C1 segment of cervical spinal cord (tissue), 14 donors: ENCODE measurements at places on chromosomes 2 and 18.

DNA sequence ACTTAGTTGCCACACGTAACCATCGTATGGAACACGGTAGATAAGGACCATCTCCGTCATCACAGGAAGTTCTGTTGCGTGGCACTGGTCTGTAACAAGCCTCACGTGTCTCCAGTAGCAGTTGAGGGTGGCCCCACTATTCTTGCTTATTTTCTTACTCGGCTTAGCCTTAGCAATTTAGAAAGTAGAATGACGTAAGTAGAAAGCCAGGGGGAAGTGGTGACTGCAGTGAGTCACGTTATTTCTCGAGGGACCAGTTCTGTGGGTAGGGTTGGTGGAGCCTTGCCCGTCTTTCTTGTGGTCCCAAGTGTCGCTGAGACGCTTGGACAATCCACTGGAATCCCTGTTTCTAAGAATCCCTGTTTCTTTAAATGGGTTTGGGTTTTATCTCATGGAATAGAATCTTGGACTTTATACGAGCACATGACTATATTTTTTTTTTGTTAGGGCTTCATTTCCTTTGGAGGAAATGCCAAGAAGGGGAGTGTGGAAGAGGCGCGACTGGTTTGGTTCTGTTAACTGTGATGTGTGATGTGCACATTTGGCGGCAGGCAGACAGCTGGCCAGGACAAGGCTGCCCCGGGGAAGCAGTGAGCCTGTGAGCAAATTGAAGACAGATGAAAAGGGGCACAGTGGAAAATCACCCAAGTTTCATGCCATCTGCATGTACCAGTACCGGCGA is 96.2 kb downstream of the CABLES1 start:
- DNase-seq, result peak; percentile 12

GRCh38 chr2:203463266-203463678 is 71.8 kb downstream of the RAPH1 start:
- DNase-seq, result no peak

- DNase-seq, result no peak
Measured at GRCh38 chr2:174781298-174781697, 17.0 kb upstream of the CHRNA1 start.

DNA sequence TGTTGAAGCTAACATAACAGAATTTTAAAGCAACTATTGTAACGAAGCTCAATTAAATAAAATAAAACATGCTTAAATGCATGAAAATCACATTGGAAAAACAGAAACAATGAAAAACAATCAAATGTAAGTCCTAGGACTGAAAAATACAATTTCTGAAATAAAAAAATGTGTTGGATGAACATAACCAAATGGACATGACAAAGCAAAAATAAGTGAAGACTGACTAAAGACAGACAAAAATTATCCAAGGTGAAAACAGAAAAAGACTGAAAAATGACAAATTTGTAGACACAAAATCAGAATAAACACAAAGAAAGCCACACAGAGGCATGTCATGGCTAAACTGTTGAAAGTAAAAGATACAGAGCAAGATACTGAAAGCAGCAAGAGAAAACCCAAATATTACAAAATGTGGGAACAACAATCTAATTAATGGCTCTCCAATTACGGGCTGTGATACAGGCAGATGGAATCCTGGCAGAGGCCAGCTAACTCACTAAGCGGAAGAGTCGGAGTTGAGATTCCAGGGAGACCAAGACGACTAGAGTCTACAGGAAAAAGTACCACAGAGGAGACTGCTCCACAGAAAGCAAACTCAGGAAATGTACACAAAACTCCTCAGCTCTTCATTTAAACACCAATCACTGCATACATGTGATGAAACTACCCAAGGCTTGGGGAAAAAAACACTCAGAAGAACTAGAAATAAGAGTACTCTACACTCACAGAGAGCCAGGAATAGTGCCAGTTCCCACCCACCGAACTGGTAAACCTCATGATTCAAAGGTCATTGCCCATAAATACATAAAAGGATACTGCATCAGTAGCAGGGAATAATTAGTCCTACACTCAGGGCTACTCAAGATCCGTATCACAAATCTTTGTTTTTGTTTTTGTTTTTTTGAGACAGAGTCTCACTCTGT is 83.6 kb downstream of the ATAD2B start:
- DNase-seq, result no peak

- no peak for DNase-seq
Measured at GRCh38 chr2:74096052-74096451, 51.7 kb downstream of the BOLA3 start.

- no peak for DNase-seq
Measured at GRCh38 chr2:127093648-127094210, 13.2 kb downstream of the BIN1 start.

DNA sequence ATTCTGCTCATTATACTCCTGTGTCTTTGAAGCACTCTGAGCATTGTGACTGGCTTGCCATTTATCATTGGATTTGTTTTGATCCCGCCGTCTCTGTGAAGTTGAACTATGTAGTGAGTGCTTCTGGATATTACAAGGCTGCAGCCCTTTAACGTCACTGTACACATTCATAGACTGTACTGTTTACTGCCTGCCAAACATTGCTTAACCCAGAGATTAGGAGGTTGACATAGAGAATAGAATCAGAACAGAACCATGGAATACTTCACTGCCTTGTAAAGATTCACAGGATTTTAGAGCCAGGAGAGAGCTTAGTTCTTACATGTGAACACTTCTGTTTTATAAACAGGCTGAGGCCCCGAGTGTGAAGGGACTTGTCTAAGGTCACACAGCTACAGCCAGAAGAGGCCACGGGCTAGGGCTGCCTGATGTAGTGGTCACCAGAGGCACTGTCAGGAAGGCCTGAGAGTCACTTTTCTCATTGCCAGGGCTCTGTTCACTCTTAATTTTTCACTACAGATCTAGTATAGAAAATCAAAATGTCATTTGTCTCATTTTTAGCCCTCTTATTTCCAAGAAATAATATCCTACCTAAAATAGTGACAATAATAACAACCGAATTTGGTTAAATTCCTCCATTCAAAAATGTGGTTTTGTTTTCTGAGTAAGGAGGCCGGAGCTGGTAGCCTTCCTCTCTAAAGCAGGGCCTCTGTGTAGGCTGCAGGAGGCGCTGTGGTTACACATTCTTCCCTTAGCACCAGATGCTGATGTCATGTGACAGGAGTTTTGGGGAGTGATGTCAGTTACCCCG is 87.9 kb downstream of the UGGT1 start:
- peak; percentile 56 for DNase-seq

GRCh38 chr2:118847762-118848172 is 319 bp upstream of the EN1 start:
- no peak for DNase-seq

DNA sequence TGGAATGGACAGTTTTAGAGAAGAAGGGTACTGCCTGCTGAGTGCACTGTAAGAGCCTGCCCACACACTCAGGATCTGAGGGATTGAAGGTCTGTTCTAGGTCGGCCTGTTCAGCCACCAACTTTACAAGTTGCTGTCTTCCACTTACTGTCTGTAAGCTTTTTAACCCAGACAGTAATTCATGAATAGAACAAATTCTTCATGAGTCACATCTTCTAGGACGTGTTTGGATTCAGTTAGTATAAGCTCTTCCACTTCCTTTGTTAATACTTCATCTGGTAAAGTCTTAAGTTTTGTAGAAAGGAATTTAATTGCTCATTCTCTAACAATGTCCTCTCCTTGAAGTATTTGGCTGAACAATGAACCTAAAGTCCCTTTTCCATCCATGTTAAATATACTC is 74.6 kb downstream of the PDE11A start:
- DNase-seq, result no peak

DNA sequence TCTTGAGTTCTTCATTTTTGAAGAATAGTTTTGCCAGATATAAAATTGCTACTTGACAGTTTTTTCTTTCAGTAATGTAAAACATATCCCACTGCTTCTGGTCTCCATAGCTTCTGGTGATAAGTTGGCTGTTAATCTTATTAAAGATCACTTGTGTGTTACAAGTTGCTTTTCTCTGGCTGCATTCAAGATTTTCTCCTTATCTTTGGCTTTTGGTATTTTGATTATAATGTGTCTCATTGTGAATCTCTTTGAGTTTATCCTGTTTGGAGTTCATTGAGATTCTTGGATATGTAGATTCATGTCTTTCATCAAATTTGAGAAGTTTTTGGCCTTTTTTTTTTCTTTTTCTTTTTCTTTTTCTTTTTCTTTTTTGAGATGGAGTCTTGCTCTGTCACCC is 20.2 kb upstream of the ADNP2 start:
- no peak for DNase-seq

GRCh38 chr2:209125291-209125690 is 298.6 kb upstream of the MAP2 start:
- DNase-seq, result no peak

- peak; percentile 81 for DNase-seq
Measured at GRCh38 chr2:151409601-151410484, at the start of gene RIF1. Gene RIF1, plus strand, starts transcription at chr2:151409902. Its CDS starts 522 bp downstream, at chr2:151410424.

- peak; percentile 11 for DNase-seq
Measured at GRCh38 chr18:57959278-57959677, 84.7 kb upstream of the NEDD4L start.

DNA sequence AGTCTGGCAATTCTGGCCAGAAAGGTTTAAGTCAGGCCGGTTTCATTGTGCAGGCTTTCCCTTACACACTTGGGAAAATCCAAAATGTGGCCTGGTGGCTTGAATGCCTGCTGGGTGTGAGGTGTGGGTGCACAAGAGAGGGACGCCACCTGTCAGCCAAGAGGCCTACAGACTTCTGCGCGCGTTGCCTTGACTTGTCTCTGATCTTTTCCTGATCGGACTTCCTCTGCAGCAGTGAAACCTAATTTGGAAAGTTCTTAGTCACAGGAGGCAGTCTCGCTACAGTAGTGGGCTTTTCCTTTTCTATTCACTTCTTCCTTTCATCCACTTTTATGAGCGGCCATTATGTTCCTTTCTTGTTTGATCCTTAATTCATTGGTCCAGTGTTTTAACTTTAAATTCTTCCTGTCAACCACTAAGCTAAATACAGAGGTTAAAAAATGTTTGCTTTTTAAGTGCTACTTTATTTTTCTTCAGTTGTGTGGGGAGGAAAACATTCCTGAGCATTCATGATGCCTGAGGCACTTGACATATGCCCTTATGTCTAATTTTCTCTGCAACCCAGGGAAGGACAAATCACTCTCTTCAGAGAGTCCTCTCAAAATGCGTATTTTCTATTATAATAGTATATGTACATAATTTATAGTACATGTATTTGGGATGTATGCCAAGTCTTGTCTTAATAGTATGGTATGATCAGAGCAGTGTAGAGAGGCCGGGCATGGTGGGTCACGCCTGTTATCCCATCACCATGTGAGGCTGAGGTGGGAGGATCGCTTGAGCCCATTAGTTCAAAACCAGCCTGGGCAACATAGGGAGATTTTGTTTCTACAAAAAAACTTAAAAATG is 128.9 kb downstream of the WDSUB1 start:
- DNase-seq, result no peak

- peak; percentile 29 for DNase-seq
Measured at GRCh38 chr2:9637330-9637729, 6.5 kb upstream of the YWHAQ start.

GRCh38 chr2:121682396-121683298 is 33.4 kb upstream of the CLASP1 start:
- DNase-seq, result no peak

DNA sequence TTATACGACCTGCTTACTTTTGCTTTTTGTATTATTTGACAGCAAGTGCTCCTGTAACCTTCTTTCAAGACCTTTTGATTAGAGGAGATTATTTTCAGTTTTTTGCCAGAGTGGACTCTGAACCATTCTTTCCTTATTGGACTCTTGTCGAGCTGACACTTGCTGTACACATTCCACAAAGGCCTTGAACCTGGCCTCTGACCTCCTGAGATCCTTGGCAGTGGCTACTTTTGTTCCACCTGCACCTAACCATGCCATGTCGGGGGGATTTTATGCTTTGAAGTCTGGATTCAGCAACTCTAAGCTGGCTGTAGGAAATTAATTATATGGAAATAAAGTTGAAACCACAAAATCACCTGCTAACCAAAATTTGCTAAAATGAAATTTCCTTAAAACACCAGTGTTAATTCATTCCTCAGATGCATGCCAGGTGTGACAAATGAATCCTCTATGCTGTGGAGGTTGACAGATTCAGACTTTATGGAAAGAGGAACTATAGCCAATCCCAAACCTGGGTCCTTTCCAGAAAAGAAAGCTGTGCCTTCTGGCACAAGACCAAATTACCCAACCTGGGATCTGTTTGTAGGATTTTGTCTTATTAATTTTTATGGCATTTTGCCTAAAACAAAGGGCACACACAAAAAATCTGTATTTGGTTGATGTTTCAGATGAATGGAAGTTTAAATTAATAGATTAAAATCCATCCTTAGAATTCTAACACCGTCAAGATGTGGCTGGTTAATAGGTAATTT is 110.4 kb downstream of the CDC42EP3 start:
- no peak for DNase-seq

- DNase-seq, result no peak
Measured at GRCh38 chr2:120441351-120441700, 95.4 kb downstream of the INHBB start.

DNA sequence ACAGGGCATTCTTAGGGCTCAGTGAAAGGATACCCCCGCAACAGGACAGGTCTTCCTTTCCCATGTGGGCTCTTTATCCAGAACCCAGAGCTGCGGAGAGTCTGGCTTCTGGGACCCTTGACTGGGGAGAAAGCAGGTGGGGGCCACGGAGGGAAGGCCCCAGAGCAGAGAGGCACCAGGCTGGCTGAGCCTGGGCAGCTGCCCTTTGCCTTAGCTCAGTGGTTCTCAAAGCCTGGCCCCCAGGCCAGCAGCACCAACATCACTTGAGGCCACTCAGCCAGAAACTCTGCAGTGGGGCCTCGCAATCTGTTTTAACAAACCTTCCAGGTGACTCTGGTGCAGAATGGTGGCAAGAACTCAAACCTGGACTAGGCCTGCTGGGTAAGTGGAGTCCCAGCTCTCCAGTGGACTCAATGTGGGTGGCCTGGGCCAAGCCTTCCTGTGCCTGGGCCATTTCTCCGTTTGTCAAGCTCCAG is 1.6 kb upstream of the TMEM37 start:
- DNase-seq, result no peak

GRCh38 chr2:133726973-133727372 is 158.7 kb upstream of the NCKAP5 start:
- DNase-seq, result no peak

- DNase-seq, result no peak
Measured at GRCh38 chr2:21021430-21021829, 22.4 kb downstream of the APOB start.

DNA sequence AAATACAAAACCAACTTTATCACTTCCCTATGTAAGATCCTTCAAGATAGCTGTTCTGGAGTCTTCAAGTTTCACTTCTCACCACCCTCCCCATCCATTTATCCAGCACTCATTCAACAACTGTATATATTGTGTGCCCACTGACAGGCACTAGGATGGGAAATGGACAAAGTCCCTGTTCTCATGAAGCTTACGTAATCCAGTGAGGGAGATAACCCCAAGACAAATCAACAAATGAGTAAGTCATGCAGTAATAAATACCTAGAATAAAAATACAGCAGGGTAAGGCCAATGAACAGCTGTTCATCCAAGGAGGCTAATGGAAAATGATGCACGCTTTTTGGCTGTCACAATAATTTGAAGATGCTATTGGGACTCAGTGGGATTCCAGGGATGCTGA is 133.8 kb downstream of the MEMO1 start:
- DNase-seq, result no peak

GRCh38 chr2:119678021-119678656 is 862 bp upstream of the TMEM177 start:
- no peak for DNase-seq
